ENCODE measurements at places on chromosomes 11 and 22.

GRCh38 chr11:18720808-18721560 lies 5.0 kb downstream of the IGSF22 start:
- peak; percentile 77 for DNase-seq

DNA sequence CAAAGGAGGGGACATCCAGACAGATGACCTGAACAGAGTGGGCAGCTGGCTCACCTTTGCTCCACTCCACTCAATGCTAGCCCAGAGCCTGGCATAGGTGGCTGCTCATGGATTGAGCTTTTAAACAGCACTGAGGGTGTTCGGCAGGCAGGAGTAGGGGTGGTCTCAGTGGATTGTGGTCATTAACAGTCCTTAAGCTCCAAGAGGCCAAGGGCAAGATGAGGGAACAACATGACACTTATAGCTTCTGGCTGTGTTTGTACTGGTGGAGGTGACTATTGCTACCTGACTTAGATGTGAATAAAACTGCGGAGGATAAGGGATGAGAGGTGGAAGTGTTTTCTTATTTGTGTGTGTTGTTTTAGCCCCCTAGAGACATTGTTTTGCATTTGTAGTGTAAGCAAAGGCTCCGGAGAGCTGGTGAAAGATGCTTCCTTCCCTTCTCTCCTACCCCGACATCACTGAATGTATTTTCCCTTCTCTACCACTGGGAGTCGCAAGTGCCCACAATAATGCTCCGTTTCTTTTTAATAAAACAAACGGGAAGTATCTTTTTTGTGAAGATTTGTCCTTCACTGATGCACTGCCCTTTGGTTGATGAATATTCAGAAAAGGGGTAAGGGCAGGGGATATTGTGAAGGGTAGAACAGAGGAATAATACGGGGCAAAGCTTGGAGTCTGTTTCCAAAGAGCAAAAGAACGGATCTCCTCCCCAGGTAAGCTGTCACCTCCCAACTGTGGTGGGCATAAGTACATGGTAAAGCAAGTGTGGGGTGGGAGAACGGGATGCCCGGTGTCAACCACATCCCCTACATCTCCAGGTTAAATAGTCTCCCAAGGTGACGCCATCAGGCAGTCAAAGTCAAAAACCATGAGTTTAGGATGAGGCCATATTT lies 27.5 kb upstream of the MTNR1B start:
- DNase-seq, result no peak

GRCh38 chr11:77819921-77820564 lies 479 bp downstream of the RSF1 start:
- DNase-seq, result peak; percentile 24

DNA sequence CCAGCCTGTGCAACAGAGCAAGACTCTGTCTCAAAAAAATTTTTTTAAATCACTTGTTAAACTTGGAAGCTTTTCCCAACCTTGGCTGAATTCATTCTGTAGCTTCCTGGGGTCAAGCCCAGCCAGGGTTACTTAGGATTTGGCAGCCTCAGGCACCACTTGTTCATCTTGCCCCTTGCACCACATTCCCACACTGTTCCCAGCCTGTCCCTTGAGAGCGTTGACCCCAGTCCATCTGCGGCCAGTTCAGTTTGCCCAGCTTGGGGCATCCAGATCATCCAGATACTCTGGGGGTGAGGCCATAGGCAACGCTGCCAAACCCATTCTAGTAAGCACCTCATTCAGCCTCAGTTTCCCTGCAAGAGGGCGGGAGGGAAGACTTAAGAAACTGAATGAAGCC lies 8.7 kb upstream of the THRSP start:
- DNase-seq, result no peak

DNA sequence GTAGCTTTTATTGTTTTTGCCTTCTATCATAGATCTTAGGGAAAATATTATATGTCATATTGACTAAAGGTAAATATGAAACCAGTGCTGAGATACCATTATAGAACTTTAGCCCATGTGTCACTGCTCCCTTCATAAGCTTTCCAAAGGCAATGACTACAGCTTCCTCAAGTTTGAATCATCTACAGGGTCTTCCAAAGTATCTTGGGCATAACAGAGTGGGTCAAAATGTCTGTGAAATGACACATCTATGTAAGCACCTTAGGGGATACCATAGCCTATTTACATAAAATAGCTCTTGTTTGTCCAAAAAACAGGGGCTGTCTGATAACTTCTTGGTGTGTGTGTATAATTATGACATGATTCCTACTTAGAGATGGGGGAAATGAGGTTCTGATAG lies 52.5 kb downstream of the RELT start:
- DNase-seq, result no peak

GRCh38 chr22:28405588-28405987 lies 274.1 kb downstream of the TTC28 start:
- no peak for DNase-seq

GRCh38 chr11:2726964-2727363 lies 27.2 kb upstream of the KCNQ1OT1 start:
- no peak for DNase-seq

- DNase-seq, result no peak
These were observed 64.9 kb downstream of the BCR start for GRCh38 chr22:23245045-23245798.

- no peak for DNase-seq
These were observed 146.3 kb downstream of the COMMD9 start for GRCh38 chr11:36142879-36143278.

- no peak for DNase-seq
These were observed 30.3 kb upstream of the SIK2 start for GRCh38 chr11:111571829-111572501.

- DNase-seq, result no peak
These were observed 126.5 kb downstream of the RASSF10 start for GRCh38 chr11:13135385-13136271.

- peak; percentile 89 for DNase-seq
These were observed 3.4 kb downstream of the TSPAN32 start for GRCh38 chr11:2305140-2305778.

GRCh38 chr22:20919718-20920117 lies 2.5 kb downstream of the CRKL start:
- no peak for DNase-seq

DNA sequence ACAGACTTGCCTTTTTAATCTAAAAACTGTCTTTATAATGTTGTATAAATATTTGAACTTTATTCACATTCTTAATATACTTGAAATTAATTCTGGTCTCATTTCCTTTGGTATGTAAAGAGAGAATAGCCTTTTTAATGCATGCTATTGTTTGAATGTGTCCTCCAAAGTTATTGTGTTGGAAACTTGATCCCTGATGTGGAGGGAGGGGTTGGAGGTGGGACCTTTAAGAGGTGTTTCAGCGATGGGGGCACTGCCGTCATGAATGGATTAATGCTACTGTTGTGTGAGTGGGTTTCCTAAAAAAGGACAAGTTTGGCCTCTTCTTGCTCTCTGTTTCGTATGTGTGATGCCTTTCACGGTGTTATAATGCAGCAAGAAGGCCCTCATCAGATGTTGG lies 131.7 kb downstream of the DDX10 start:
- DNase-seq, result no peak

GRCh38 chr11:11709447-11710239 lies 87.8 kb upstream of the GALNT18 start:
- no peak for DNase-seq

DNA sequence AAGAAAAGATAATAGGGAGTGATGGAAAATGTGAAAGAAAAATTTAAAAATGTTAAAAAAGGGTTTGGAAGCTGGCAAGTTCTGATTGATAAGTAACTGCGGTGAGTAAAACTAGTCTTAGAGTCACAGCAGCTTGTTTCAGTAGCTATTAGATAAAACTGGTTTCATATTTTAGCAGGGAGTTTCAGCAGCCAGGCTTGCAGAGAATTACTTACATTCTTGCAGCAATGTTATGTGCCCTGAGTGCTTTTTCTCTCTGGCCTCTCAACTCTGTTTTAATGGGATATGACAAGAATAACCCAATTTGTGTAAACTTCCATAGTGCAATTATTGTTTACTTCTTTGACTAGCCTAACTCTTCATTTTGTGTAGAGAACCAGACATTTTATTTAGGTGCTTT lies 33.6 kb downstream of the PPME1 start:
- DNase-seq, result no peak

Data from activated gamma-delta T cell treated with Interleukin-2 at 50 U/mL for 16 hours (primary cell).